Fibroblast of pulmonary artery (primary cell): ENCODE measurements at places on chromosomes 4 and X.

- no peak for DNase-seq
These were observed 178.0 kb downstream of the MGST2 start for GRCh38 chr4:139843641-139844040.

- DNase-seq, result no peak
These were observed 71.2 kb downstream of the LNX1 start for GRCh38 chr4:53520116-53520515.

- DNase-seq, result peak; percentile 75
These were observed 844.2 kb downstream of the RAPGEF2 start for GRCh38 chr4:159946983-159947615.

DNA sequence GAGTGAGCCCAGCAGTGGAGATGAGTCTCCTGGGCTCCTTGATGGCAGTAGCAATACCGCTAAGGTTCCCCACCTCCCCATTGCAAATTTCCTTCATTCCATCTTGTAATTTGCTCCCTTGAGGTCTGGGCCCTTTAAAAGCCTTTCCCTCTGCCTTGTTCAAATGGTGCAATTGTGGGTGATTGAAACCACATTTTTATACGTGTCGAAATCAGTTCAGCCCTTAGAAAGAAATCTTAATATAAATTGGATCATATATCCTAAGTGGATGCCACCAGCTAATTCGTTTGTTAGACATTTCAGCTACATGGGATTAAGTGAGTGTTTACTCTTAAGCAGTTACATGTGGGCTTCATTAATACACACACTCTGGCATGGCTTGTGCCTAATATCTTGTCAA lies 68.6 kb downstream of the NHS start:
- DNase-seq, result no peak

DNA sequence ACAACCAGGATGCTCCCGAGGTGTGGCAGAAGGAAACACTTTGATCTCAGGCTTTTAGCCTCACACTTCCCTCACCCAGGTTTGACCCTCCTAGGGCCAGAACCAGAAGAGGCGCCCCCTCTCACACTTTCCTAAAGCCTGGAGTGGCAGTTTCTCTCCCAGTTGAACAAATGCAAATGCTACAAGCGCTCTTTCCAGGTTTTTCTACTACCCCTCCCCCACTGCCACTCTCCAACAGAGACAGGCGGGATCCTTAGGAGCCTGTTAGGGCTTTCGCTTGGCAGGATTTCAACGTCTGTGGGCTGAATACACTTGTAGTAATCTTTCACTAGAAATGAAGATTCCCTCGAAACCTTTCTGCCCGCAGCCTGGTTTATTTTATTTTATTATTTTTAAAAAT lies 2.4 kb downstream of the TSC22D3 start:
- DNase-seq, result no peak

- no peak for DNase-seq
These were observed 105.9 kb downstream of the OR13H1 start for GRCh38 chrX:131649741-131650140.

DNA sequence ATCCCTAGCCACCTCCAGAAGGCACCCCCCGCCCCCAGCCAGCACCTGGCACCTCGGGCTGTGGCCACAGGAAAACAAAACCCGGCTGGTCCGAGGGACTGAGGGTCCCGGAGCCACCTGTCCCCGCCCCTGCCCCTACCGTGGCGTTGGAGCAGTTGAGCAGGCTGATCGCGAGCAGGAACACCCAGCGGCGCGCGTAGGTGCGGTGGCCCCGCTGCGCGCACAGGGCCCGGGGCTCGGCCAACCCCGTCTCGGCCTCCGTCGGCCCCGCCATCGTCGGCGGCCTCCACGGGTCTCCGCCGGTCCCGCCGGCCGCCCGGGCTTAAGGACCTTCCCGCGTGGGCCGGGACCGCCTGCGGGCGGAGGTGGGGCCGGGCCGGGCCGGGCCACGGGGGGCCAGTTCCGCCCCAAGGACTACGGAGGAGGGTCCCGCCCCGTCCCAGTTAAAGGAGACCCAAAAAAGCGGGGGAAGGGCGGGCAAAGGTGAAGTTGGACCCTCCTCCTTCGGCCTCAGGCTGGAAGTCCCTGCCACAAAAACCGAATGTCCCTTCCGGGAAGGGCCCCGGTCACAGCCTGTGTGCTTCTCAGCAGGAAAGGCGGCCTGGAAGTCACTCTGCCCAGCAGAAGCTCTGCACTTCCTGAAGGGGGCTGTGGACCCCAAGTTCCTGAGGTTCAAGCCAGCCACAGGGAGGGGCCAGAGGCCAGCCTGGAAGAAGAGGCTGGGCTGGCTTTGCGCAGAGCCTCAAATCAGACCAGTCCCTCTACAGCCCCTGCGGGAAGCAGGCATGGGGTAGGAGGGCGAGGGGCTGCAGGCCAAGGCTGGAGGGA lies at the start of gene SLC49A3:
TSS of gene SLC49A3 (minus strand) at position 298 of the 828 bp plus-strand sequence. CDS start at position 274, 24 bp downstream.
- DNase-seq, result no peak

DNA sequence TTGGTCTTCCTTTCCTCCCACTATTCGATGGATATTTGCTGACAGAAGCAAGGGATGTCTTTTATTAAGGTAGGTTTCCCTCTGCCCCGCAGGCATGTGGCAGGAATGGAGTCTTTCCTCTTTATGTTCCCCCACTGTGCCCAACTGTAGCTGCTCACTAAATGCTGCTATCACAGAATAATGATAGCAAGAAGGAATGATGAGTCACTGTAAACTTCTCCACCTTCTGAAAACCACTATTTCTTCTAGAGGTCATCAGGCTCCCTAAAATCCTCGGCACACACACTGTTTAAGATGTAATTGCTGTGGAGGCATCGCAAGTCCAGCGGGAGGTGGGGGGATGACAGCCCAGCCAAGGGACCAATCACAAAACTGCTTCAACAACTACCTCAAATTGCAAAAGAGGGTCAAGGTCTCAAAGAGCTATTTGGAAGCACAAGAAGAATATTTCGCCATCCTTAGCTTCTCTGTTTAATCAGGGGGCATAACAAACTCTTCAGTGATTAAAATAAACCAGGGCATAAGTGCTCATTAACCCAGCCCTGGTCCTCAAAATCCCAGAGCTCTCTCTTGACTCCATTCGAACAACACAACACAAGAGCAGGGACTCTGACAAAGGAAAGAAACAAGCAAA lies 13.9 kb downstream of the QDPR start:
- no peak for DNase-seq

GRCh38 chrX:119885554-119886428 lies 9.9 kb upstream of the AKAP14 start:
- DNase-seq, result no peak

DNA sequence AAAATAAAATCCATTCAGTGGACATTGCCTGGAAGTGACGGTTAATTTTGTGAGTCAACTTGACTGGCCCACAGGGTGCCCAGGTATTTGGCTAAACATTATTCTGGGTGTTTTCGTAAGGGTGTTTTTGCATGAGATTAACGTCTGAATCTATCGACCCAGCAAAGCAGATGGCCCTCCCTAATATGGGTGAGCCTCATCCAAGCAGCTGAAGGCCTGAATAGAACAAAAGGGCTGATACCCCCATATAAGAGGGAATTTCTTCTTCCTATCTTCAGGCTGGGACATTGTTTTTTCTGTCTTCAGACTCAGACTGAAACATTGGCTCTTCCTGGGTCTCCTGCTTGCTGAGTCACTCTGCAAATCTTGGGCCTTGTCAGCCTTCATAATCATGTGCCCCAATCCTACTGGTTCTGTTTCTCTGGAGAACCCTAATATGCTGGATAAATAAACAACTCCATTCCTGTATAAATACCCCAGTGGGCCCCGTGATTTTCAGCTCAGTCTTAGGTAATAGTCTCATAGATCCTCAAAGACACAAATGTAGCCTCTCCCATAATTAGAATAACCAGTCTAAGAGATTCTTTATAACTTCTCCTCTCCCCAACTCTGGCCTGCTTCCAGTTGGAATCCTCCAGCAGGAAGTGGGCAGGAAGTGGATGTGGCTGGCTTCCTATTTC lies 33.1 kb upstream of the DDX3X start:
- DNase-seq, result peak; percentile 28

DNA sequence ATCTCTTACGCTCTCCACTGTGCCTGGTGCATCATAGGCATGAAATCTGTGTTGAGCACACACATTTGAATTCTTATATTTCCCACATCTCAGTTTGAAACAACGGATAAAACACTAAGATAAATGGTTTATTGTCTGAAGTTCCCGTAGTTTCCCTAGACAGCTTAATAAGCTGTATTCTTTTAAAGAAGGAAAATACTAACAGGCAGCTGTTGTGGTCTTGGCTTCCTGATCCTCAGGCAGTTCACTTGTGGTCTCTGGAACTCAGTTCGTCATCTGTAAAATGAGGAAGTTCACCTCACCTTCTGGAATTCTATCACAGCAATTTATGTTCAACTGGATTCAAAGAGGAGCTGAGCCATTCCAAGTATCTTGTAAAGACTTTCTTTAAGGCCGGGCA lies 1805.6 kb upstream of the TENM3 start:
- no peak for DNase-seq

DNA sequence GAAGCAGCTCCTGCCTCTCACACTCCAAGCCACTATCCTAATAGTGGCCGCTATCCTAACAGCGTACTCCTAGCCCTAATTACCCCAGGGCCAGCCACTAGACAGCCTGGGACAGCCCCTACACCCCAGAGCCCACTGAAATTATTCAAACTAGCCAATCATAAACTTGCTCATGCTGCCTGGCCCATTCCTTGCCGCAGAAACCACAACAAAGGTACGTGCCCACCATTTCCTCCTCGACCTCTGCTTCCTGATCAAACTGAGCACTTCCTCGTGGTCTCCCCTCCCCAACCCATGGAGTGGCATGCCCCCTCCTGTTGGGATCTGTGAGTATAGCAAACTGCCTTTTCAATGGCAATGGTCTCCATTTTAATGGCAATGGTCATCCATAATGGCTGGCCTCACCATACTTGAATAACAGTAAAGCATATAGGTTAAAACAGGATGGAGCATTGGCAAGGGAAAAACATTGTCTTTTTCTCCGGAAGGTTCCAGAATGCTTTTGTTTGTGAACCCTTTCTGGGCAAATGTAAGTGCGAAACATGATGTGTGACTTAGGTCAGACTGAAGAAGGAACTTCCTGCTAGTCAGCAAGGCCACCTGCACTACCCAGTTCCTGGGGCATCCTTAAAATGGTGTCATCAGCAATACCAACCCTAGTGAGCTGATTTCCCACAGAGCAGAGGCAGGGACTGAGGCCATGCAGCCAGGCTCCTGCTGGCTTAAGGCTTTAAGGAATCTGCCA lies 107.1 kb upstream of the ATP6AP2 start:
- DNase-seq, result no peak

DNA sequence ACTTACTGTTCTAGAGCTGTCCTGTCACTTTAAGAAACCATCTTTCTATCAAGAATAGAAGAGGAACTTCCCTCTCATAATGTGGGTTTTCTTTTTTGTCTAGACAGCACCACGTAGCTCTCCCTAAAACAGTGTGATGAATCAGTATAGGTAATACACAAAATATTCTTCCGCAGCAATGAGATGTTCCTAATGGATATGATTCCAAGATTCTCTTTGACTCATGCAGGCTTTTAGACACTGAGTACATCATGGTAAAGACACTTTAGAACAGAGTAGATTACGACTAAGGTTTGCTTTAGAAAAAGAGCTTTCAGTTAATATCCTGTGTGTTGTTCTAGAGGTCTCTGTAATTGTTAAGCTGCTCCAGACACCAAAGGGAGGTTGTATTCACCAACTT lies 69.8 kb downstream of the PTTG2 start:
- peak; percentile 17 for DNase-seq

- DNase-seq, result no peak
These were observed 87.6 kb upstream of the GABRG1 start for GRCh38 chr4:46211406-46211805.

- DNase-seq, result no peak
These were observed 95.1 kb upstream of the DGKK start for GRCh38 chrX:50565718-50566117.

DNA sequence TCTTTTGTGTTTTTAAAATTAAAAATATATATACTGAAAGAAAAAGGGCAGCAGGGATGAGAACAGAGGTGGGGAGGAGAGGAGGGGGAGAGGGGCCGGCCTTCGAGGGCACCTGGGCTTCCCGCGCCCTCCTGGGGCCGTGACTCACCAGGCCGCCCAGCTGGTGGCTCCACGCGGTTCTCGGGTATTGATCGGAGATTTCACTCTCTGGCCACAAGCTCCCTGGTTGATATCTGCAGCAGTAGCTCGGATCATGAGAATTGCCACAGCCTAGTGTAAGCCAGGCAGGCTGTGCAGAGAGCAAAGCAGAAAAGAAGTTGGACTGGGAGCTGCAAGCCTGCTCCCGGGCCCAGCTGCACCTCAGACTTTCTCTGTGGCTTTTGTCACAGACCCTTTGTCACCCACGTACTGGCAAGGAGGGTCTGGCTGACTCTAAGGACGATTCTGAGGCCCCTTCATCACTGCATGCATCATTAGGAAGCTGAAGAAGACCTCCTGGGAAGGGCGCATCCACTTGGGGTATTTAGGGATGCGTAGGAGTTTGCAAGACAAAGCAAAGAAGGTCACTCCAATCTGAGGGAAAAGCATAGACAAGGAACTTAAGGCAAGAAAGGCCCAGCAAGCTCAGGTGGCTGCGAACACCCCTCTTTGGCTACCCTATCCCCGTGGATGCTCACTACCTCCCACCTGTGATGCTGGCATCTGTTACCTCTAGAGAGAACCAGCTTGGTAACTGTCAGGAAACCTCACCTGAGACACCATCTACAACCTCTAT lies 71.7 kb downstream of the CPZ start:
- no peak for DNase-seq
